ENCODE measurements at places on chromosomes 1 and 21. TPM values are rescaled to one million over a fixed set of nuclear protein-coding genes. Genes with fewer than 3 reads are reported as not detected.

Gene CFHR4
- not detected for total RNA-seq

Gene GREM2
- 8.8 TPM for total RNA-seq

DNA sequence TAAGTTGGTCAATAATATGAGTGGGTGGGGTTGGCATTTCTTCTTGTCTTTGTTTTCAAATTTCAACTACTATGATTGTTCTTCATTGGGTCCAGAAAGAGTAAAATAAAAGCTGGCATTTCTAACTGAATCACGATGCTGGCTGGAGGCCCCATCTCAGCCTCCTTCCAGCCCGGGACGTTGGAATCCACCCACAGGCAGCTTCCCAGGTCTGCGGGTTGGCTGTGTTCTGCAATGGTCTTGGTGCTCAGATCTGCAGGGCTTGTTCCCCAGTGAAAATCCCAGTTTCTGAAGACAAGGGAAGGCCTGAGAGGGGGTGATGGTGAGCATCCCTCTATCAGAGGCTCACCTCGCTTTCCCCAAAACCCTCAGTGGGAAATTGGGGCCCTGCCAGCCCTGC lies 54.7 kb upstream of the ARHGEF16 start:
- no peak overlapping the region for H3K4me3 ChIP-seq
- H3K27me3 ChIP-seq: peaks cover 22% of the 10 kb centered on the region
- no peak for DNase-seq
- H3K36me3 ChIP-seq: no peaks in the 10 kb centered on the region
- H3K27ac ChIP-seq: no peak overlapping the region
- peaks cover 4% of the 10 kb centered on the region for H3K4me1 ChIP-seq

DNA sequence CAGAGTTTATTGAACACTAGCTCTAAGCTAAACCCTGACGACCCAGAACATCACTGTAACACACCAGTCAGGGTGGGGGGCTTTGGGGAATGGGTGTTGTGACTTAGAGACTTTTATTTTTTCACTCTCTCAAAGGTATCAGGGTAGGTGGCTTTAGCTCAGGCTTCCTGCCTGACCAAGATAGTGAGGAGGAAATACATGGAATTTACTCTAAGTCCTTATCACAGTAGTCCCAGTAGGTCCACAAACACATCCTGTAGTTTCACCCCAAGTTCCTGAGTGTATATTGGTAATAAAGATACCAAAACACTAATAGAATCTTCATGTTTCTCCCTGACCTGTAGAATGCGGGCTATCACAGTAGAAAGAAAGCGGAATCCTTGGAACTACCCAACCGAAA lies 15.1 kb downstream of the GJA5 start:
- peaks cover 37% of the 10 kb centered on the region for H3K27me3 ChIP-seq
- no peaks in the 10 kb centered on the region for H3K4me1 ChIP-seq
- no peak overlapping the region for H3K27ac ChIP-seq
- DNase-seq: no peak

DNA sequence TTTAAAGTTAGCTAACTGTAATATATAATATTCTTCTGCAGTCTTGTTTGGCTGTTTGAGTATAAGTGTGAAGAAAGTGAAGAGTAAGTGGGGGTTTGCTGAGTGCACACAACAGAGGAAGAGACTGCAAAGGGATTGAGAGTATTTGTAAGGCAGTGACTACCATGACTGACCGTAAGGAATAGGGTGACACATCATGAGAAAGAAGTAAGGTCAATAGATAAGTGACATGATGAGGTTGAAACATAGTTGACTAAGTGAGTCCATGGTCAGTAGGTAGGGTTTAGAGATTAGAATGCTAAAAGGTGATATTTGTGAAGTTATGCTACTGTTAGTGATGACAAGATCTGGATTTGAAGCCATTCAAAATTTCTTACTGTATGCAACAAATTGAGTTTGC lies 27.7 kb downstream of the WARS2 start:
- peaks cover 29% of the 10 kb centered on the region for H3K4me1 ChIP-seq
- no peak overlapping the region for H3K27ac ChIP-seq
- no peak overlapping the region for H3K4me3 ChIP-seq
- DNase-seq: no peak
- H3K36me3 ChIP-seq: peaks cover 5% of the 10 kb centered on the region
- no peaks in the 10 kb centered on the region for H3K27me3 ChIP-seq

Data from lung (tissue), 17 donors.